Epithelial cell of proximal tubule (primary cell): ENCODE measurements at places on chromosomes 4 and X. TPM values are rescaled to one million over a fixed set of nuclear protein-coding genes. Genes with fewer than 3 reads are reported as not detected.

GRCh38 chrX:31355206-31355955, 283.5 kb upstream of the FTHL17 start:
- no peak for DNase-seq

DNA sequence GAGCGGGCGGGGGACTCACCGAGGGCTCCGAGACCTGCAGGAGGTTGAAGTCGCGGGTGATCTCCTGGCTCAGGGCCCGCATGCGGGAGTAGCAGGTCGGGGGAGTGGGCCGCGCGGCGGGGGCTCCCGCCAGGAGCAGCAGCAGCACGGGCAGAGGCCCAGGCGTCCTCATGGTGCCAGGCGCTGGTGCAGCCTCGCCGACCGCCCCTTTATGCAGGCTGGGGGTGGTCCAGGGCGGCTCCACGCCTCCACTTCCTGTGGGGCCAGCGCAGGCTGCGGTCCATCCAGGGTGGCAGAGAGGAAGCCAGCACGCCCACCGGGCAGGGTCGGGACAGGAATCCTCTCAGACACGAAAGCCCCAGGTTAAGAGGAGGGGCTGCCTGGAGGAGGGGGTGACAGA, at the start of gene CYTL1:
Gene CYTL1 (minus strand): TSS at position 185 of the 400 bp plus-strand sequence. CDS start 13 bp downstream, at position 172.
- DNase-seq, result no peak

- no peak for DNase-seq
Measured at GRCh38 chr4:5927747-5928146, 34.9 kb upstream of the CRMP1 start.

GRCh38 chr4:174422893-174423256, 99.4 kb downstream of the HPGD start:
- DNase-seq, result no peak

- no peak for DNase-seq
Measured at GRCh38 chr4:155304375-155304774, 72.4 kb downstream of the MAP9 start.

DNA sequence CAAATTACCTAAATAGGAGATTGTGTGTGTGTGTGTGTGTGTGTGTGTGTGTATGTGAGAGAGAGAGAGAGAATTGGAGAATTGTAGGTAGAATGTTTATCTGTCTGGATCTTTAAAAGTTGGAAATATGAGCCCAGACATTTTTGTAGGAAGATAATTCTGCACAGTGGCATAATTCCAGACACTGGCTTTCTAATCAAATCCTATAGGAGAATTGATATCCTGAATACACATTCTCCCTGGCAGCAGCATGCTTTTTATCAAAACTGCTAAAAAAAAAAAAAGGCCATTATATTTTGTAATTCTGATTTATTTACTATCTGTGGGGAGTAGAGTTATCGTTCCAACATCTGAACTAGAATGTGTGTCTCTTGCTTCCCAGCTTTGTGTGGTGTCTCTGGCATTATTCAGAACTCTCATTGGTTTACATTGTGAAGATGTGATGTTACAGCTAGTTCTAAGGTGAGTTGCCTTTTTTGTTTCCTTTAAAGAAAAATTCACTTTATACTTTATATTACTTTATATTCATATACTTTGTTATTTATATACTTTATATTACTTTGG, 122.4 kb downstream of the GATB start:
- no peak for DNase-seq

GRCh38 chr4:48949518-48950219, 36.4 kb upstream of the CWH43 start:
- no peak for DNase-seq

GRCh38 chr4:143148521-143148920, 36.2 kb upstream of the USP38 start:
- no peak for DNase-seq

DNA sequence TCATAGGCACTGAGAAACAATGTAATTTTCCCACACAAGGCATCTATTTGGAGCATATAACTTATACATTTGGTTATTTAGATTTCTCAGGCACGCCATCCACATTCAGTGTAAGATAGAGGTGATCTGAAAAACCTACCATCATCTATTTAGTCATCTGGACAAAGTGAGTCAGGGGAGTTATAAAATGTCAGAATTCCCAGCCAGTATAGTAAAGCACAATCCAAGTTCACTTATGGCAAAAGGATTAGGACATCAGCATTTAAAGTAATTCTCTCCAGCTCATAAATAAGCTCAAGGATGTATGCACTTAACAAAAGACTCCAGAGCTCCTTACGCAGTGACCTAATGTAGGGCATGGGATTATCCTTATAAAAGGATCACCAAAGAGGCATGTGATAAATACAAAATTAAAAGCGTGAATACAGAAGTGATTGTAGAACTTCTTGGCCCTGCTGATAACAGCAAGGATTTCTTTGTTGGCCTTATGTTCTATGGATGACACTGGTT, 65.3 kb upstream of the DCLK2 start:
- DNase-seq, result no peak

GRCh38 chr4:69782651-69783310, 22.4 kb upstream of the SULT1B1 start:
- DNase-seq, result no peak

GRCh38 chr4:36241771-36242170, 2.5 kb downstream of the ARAP2 start:
- no peak for DNase-seq

GRCh38 chr4:120010646-120011045, 56.0 kb downstream of the MAD2L1 start:
- DNase-seq, result no peak

DNA sequence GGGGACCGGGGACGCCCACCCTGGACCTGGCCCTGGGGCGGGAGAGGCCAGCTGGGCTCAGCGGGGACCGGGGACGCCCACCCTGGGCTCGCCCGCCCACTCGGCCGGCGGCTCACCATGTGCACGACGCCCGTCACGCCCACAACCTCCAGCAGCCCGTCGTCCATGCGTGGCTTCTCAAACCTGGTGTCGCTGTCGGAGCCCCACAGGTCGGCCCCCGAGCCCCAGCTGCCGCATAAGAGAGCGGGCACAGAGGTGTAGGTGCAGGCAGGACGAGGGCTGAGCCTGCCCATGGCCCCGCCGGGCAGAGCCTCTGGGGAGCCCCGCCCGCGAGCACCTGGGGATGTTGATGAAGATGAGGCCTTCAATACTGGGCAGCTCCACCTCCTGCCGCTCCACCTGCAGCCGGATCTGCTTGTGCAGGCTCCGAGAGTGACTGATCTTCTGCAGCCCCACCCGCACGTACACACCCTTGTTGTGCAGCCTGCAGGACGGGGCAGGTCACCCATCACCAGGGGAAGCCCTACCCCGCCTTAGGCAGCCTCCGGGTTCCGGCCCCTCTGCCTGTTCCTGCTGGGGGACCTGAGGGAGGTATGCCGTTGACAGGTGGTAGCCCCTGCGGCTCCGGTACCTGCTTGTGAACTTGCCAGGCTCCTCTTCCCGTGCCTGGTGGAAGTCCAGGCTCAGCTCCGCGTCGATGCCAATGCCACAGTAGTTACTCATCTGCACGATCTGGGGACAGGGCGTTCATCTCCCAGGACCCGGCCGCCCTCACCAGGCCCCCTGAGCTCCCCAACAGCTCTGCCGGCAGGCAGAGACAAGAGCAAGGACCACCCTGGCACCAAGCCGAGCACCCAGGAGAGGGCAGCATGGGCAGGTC, 11.8 kb downstream of the DGKQ start:
- DNase-seq, result no peak

DNA sequence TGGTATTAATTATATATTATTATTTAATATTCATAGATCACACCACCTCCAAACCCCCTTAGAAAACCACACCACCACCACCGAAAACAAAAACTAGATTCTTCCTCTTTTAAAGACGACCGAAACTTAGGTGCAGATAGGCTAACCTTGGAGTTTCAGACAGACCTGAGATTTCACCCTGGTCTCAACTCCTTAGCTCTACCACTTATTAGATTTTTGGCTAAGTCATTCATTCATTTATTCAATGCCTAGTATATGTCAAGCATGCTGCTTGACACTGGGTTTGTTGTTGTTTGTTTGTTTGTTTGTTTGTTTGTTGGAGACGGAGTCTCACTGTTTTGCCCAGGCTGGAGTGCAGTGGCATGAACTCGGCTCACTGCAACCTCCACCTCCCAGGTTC, 9.5 kb upstream of the BMP2K start:
- no peak for DNase-seq

- no peak for DNase-seq
Measured at GRCh38 chr4:156969911-156970310, 1.7 kb downstream of the PDGFC start.

GRCh38 chrX:123859409-123859845, 426 bp upstream of the XIAP start:
- no peak for DNase-seq

- no peak for DNase-seq
Measured at GRCh38 chrX:71510161-71510560, 22.7 kb upstream of the OGT start.

DNA sequence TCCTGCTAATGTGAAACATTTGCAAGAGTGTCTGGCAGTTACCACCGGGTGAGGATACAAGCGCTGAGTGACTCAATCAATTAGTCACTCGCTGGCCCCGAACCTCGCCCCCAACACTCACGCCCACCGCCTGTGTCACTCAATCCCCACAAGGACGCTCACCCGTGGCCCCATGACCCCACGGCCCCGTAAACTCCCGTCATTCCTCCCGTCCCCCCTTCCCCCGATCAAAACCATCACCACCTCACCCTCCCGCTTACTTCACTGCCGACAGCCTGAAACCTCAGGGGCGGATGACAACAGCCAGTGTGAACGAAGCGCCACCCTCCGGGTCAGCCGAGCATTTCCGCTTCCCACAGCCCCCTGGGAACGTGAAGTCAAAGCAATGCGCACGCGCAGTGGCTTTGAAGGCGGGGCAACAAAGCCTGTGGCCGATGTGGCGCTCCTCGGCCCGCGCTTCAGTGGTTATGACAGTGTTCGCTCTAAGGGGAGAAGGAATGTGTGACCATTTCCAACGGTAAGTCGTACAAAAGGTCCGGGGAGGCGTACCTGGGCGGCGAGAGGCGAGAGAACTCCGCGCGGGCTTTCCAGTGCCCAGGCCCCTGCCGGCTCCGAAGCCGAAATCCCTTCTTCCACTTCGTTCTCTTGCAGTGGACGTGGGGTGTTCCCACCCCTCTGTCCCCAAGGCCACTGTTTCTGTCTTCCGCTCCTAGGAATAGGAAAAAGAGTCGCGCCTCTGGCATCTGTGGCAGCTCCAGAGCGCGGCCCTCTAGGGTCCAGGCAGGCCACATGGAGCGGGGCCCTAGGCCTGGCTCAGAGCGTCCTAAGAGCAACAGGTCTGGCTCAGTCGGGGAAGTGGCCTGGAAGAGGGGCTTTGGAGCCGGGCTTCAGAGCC, at the start of gene ZNF674:
Gene ZNF674 (minus strand): TSS at position 311 of the 895 bp plus-strand sequence. CDS start 3,334 bp downstream, outside the sequence.
- DNase-seq, result peak; percentile 50

DNA sequence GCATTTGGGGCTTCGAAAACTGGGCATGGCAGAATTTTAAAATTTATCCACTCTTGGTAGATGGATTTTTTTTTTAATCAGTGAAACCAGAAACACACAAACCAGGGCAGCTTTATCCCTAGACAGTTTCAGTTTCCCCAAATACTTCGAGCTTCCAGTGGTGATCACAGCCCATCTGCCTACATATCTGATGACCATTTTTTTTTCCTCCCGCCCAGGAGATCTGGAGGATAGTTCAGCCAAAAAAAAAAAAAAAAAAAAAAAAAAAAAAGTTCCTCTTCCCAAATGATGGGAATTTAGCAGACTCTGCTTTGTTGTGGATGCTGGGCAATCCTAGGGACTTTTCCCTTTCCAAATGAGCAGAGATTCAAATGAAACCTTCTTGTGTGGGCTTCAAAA, 1.0 kb upstream of the TBC1D9 start:
- DNase-seq, result no peak

- peak; percentile 66 for DNase-seq
Measured at GRCh38 chr4:78056265-78057129, 626 bp upstream of the FRAS1 start.

DNA sequence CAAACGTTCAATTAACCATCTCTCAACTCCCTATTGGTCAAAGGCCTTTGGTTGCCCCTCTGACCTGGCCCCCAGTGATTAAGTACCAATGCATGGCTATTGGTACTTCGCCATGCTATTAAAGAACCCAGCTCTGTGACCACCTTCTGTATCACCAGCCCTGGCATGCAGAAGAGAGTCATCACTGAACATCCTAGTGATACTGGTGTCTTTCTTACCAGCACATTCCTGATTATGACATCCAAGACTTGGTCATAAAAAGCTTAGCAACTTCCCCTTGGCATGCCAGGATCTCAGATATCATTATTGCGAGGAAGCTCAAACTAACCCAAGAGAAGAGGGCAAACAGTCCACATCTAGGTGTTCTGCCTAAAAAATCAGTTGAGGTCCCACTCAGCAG, 122.3 kb upstream of the OTUD4 start:
- DNase-seq, result no peak

- no peak for DNase-seq
Measured at GRCh38 chr4:189305500-189305899, 635.2 kb upstream of the FRG1 start.

CT45A1 gene
- not detected in 2 replicates for total RNA-seq

SLC49A3 gene
- total RNA-seq, result 2.9 and 4.1 TPM in 2 replicates

RTL3 gene
- total RNA-seq, result 0.06 and 4.9 TPM in 2 replicates

GYPE gene
- 0.07 and 0.35 TPM in 2 replicates for total RNA-seq

TLR3 gene
- total RNA-seq, result 4.7 and 5.5 TPM in 2 replicates

EVC2 gene
- total RNA-seq, result 4.8 and 9.3 TPM in 2 replicates

CD40LG gene
- total RNA-seq, result not detected in 2 replicates

REELD1 gene
- not detected in 2 replicates for total RNA-seq

MAGEB17 gene
- 0.14 TPM in 1 of 2 replicates, not detected in the other for total RNA-seq

ZNF732 gene
- total RNA-seq, result 2.4 and 2.8 TPM in 2 replicates

SLITRK4 gene
- 1.7 and 4.8 TPM in 2 replicates for total RNA-seq

RNF4 gene
- total RNA-seq, result 51.4 and 86.7 TPM in 2 replicates
